Activated T-helper 1 cell treated with anti-CD3 and anti-CD28 coated beads, Interleukin-12 subunit alpha, Interleukin-12 subunit beta, Interleukin-2, Interleukin-4 antibody, amounts not matched to agents 30 ng/mL and 10 ng/mL and 1 ng/mL, durations not matched to agents 14 hours and 24 hours and 36 hours (primary cell): ENCODE measurements at places on chromosomes 3 and 15. TPM values are rescaled to one million over a fixed set of nuclear protein-coding genes. Genes with fewer than 3 reads are reported as not detected.

The TRA2B gene
- 279 and 312 TPM in 2 replicates for total RNA-seq

DNA sequence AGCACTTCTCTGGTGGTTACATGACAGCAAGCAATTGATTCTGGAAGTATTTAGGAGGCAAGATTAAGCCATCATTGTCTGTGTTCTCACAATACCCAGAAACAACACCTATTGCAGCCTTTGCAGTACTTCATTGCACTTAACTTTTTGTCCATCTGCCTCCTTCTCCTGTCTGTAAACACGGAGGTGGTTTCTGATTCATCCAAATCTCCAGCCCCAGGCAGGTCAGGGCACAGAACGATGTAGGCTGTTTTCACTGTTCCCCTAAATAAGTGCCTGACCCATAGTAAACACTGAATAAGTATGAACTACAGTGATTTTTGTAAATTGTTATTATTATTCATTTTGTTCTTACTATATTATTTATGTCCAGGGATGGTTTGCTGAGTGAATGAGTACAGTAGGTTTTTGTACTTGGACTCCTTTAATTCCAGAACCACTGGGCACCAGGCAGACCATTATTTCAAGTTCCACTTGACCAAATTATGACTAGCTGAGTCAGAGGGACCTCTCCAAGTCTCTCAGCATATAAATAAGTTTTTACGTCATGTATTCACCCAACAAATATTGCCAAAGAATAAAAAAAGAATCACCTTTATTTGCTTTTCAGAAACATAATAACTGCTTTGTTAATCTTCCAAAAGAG lies 283.3 kb upstream of the TRIM42 start:
- no peak for DNase-seq
- no peak overlapping the region for H3K4me3 ChIP-seq
- no peaks in the 10 kb centered on the region for H3K27me3 ChIP-seq

DNA sequence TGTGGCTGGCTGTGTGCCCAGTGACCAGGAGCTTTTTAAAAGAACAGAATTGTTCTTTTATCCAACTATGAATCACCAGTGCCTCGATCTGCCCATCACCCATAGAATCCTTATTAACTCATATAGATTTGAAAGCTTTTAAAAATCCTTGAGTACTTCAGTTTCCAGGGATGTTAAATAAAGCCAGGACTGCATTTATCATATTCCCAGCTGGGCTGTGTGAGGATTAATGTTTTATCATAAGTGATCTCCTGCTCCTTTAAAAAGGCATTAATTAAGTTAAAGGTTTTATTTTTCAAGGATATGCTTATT lies 234.0 kb downstream of the MYRIP start:
- no peak overlapping the region for H3K4me3 ChIP-seq
- H3K27me3 ChIP-seq, result no peaks in the 10 kb centered on the region
- H3K4me1 ChIP-seq, result no peaks in the 10 kb centered on the region
- no peak overlapping the region for H3K27ac ChIP-seq
- no peaks in the 10 kb centered on the region for H3K36me3 ChIP-seq
- DNase-seq, result no peak

- no peak for DNase-seq
- H3K27me3 ChIP-seq, result no peaks in the 10 kb centered on the region
- no peaks in the 10 kb centered on the region for H3K4me1 ChIP-seq
- H3K36me3 ChIP-seq, result no peaks in the 10 kb centered on the region
- H3K4me3 ChIP-seq, result no peak overlapping the region
These were observed 14.9 kb upstream of the DPH6 start for GRCh38 chr15:35560870-35561269.

GRCh38 chr15:38545179-38545578 lies 19.4 kb downstream of the RASGRP1 start:
- peaks cover 92% of the 10 kb centered on the region for H3K4me1 ChIP-seq
- H3K27ac ChIP-seq, result peak overlapping the region; percentile 3
- no peaks in the 10 kb centered on the region for H3K27me3 ChIP-seq
- no peak overlapping the region for H3K4me3 ChIP-seq
- DNase-seq, result no peak

DNA sequence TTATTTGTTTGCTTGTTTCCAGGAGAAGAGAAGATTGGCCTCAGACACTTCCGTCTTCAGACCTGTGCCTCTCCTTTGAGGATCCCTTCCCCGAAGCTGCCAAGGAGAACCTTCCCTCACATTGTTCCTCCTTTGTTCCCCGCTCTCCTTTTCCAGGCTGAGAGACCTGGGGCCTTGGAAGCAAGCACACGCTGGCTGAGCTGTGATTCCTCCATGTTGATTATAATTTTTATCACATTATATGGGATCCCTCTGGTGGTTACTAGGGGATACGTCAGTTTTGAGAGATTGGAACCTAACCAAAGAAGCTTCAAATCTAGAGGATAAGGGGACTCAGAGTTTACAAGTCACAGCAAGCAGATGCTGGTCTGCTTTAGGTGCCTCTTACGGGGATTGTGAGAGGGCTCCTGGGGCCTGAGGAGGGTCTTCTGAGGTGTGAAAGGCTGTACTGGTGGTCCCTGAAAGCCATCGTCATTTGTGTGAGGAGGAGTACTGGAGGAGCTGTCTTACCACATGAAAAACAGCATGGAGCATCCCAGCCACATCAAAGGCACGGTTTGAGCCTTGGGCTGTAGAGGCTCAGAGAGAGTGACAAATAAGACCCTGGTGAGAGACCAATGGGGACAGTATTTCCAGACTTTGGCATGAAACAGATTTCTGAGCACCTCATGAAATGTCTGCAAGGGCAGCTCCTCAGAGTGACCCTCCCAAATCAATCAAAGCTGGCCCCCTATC lies 760.1 kb upstream of the CFAP20DC start:
- H3K27ac ChIP-seq, result no peak overlapping the region
- H3K4me1 ChIP-seq, result no peaks in the 10 kb centered on the region
- no peak for DNase-seq
- no peak overlapping the region for H3K4me3 ChIP-seq
- peaks cover 6% of the 10 kb centered on the region for H3K36me3 ChIP-seq

- no peak for DNase-seq
- H3K4me1 ChIP-seq, result peaks cover 33% of the 10 kb centered on the region
- H3K4me3 ChIP-seq, result peak overlapping the region; percentile 84
- H3K27ac ChIP-seq, result peak overlapping the region; percentile 90
- no peaks in the 10 kb centered on the region for H3K27me3 ChIP-seq
These were observed 678 bp upstream of the TFG start for GRCh38 chr3:100708644-100708988.

The MESP2 gene
- total RNA-seq, result 0.10 TPM in 1 of 2 replicates, not detected in the other

GRCh38 chr3:151890721-151891141 lies 17.3 kb downstream of the SUCNR1 start:
- peaks cover 7% of the 10 kb centered on the region for H3K36me3 ChIP-seq
- H3K27ac ChIP-seq, result no peak overlapping the region
- H3K4me3 ChIP-seq, result no peak overlapping the region

DNA sequence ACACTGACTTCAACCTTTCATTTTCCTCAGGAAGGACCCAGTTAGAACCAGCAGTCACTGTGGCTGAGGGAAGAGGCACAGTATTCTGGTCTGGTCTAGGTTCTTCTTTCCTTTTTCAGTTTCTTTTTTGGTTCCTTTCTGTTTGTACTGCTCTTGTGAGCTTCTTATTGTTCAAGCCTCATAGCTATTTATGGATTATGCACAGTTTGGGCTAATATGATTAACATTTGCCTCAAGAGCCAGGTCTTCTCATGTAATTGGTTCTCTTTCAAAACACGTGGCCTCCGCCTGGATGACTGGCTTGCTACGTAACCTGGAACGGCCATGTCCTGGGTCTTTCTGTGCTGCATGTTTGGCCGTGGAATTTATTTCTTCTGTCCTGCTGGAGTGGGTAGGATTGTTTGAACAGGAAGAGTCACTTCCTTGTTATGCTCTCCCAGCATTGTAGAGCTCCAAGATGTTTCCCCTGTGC lies 43.3 kb downstream of the RBMS3 start:
- H3K4me1 ChIP-seq, result peaks cover 9% of the 10 kb centered on the region
- H3K4me3 ChIP-seq, result no peak overlapping the region
- H3K27me3 ChIP-seq, result peaks cover 2% of the 10 kb centered on the region
- no peak overlapping the region for H3K27ac ChIP-seq
- H3K36me3 ChIP-seq, result no peaks in the 10 kb centered on the region

- H3K4me3 ChIP-seq, result no peak overlapping the region
- no peaks in the 10 kb centered on the region for H3K36me3 ChIP-seq
- peaks cover 62% of the 10 kb centered on the region for H3K27me3 ChIP-seq
- no peak overlapping the region for H3K27ac ChIP-seq
- peaks cover 4% of the 10 kb centered on the region for H3K4me1 ChIP-seq
- no peak for DNase-seq
These were observed 13.6 kb downstream of the PTH1R start for GRCh38 chr3:46891132-46891531.

- H3K27ac ChIP-seq, result no peak overlapping the region
- no peaks in the 10 kb centered on the region for H3K36me3 ChIP-seq
- H3K27me3 ChIP-seq, result peaks cover 33% of the 10 kb centered on the region
- no peak overlapping the region for H3K4me3 ChIP-seq
These were observed 19.1 kb upstream of the TM4SF18 start for GRCh38 chr3:149352556-149352955.

The SLC38A3 gene
- not detected in 2 replicates for total RNA-seq

GRCh38 chr3:152557302-152557999 lies 277.5 kb upstream of the P2RY1 start:
- no peaks in the 10 kb centered on the region for H3K36me3 ChIP-seq
- peaks cover 4% of the 10 kb centered on the region for H3K27me3 ChIP-seq
- H3K4me1 ChIP-seq, result peaks cover 9% of the 10 kb centered on the region
- no peak for DNase-seq
- H3K4me3 ChIP-seq, result no peak overlapping the region
- H3K27ac ChIP-seq, result no peak overlapping the region

DNA sequence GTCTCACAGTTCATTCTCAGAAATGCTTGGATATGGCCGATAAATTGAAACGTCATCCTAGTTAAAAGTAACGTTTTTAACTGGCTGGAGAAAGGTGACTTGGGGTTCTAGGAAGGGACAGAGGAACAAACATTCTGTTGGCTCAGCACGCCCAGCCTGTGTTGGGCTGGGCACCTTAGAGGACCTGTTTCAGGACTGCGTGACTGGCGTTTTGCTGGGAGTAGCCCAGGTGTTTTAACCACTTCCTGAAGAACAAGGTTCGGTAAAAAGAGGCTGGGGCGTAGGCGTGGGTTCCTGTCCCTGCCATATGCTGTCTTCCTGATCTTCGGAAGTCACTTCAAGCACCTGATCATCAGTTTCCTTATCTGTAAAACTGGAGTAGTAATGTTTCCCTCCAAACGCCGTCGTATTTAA lies 1.1 kb upstream of the TLNRD1 start:
- peak overlapping the region; percentile 97 for H3K4me3 ChIP-seq
- peaks cover 53% of the 10 kb centered on the region for H3K4me1 ChIP-seq
- DNase-seq, result peak; percentile 66
- peaks cover 2% of the 10 kb centered on the region for H3K27me3 ChIP-seq
- H3K27ac ChIP-seq, result peak overlapping the region; percentile 98

- DNase-seq, result no peak
These were observed 207.3 kb downstream of the NECTIN3 start for GRCh38 chr3:111278959-111279358.

- no peak for DNase-seq
- no peaks in the 10 kb centered on the region for H3K36me3 ChIP-seq
- H3K27me3 ChIP-seq, result peaks cover 47% of the 10 kb centered on the region
- no peak overlapping the region for H3K4me3 ChIP-seq
These were observed 3.4 kb upstream of the TRIM71 start for GRCh38 chr3:32814361-32814760.

DNA sequence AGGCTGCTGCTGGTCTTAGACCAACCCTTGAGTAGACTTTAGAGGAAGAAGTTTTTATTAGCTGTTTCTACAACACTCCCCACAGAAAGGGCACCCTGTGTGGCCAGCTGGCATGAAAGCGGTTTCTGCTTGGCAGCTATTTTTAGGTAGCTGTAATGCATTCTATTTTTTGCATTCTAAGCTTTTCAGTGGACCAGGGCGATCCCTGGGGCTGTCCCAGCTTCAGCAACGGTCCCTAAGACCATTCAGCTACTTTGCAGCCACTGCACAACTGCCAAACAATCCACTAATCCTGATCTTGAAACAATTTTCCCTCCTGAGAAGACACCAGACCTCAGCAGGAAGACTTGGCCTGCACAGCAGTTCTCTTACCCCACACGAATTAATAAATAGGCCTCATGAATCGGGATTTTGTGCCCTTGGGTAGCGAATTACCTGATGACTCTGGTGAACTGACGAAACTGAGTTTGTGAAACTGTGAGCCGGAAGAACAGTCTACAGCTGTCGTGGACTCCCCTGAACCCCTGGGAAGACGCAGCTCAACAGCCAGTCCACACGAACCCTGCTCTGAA lies 14.6 kb upstream of the TFRC start:
- H3K4me1 ChIP-seq, result peaks cover 13% of the 10 kb centered on the region
- H3K4me3 ChIP-seq, result no peak overlapping the region
- H3K27ac ChIP-seq, result no peak overlapping the region
- H3K27me3 ChIP-seq, result peaks cover 2% of the 10 kb centered on the region

The ALCAM gene
- total RNA-seq, result 24.9 and 25.2 TPM in 2 replicates

GRCh38 chr15:90879730-90880366 lies 4.5 kb upstream of the FES start:
- H3K4me3 ChIP-seq, result no peak overlapping the region
- no peaks in the 10 kb centered on the region for H3K27me3 ChIP-seq
- peak overlapping the region; percentile 86 for H3K27ac ChIP-seq
- DNase-seq, result no peak

The CCR3 gene
- 0.29 TPM in 1 of 2 replicates, not detected in the other for total RNA-seq

GRCh38 chr15:51620641-51621040 lies 1.9 kb downstream of the DMXL2 start:
- peaks cover 2% of the 10 kb centered on the region for H3K36me3 ChIP-seq
- no peak for DNase-seq
- H3K27ac ChIP-seq, result no peak overlapping the region
- peak overlapping the region; percentile 4 for H3K4me3 ChIP-seq
- H3K4me1 ChIP-seq, result peaks cover 11% of the 10 kb centered on the region

- DNase-seq, result no peak
- H3K4me1 ChIP-seq, result peaks cover 7% of the 10 kb centered on the region
- no peaks in the 10 kb centered on the region for H3K36me3 ChIP-seq
- peaks cover 19% of the 10 kb centered on the region for H3K27me3 ChIP-seq
These were observed 125.4 kb downstream of the FMN1 start for GRCh38 chr15:33069161-33069560.

DNA sequence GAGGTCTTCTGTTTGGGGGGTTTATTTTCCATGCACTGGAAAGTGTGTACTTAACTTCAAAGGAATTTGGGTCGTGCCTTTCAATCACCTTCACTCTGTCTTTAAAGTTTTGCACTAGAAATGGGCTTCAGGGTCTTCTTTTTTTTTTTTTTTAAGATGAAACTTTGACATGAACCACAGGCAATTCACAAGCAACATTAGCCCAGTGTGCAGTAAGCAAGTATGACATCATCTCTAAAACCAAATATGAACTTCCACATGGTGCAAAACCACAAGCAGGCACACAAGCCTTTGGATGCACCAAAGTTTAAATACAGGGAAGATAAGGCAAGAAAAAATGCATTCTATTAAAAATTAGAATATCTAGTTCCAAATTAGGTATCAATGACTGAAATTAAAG lies 381.9 kb downstream of the ERC2 start:
- H3K36me3 ChIP-seq, result no peaks in the 10 kb centered on the region
- DNase-seq, result no peak
- no peaks in the 10 kb centered on the region for H3K27me3 ChIP-seq
- no peak overlapping the region for H3K27ac ChIP-seq
- H3K4me3 ChIP-seq, result no peak overlapping the region
- no peaks in the 10 kb centered on the region for H3K4me1 ChIP-seq
